ENCODE measurements at places on chromosomes 2 and 18.

GRCh38 chr2:191488135-191488534 is 189.8 kb upstream of the NABP1 start:
- peak; percentile 5 for DNase-seq

DNA sequence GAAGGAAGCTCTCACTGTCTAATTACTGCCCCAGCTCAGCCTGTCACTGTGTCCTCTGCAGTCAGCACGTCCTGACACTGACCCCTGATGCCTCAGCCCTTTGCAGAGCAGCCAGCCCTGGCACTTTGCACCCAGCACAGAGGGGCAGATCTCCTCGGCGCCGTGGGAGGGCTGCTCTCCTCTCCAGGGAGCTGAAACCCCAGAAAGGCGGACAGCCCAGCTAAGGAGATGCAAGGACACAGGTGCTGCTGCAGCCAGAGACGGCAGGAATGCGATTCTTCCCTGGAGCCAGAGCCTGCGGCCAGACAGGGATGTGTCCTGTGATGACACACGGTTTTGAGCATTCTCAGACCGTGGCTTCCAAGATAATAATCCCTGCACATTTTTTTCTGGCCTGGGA is 34.5 kb upstream of the SIX3 start:
- no peak for DNase-seq

DNA sequence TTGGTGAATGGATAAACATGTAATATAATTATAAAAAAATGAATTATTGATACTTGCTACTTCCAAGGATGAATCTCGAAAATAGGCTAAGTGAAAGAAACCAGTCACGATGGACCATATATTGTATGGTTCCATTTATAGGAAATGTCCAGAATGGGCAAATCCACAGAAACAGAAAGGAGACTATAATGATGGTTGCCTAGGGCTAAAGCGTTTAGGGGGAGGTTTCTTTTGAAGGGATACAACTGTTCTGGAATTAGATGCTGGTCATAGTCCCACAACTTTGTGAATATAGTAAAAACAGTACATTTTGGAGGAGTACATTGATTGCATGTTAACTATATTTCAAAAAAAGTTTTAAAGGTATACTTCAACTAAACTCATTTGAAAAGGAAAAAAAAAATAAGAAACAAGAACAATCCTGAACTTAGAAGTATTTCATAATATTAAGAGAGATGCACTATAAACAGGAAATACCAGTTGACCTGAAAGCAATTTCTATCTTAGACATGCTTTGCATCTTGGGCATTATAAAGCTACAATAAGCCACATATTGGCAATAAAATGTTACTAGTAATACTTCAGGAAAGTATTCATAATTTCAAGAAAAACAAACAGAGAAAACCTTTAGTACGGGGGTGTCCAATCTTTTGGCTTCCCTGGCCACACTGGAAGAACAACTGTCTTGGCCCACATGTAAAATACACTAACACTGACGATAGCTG is 130.0 kb downstream of the C2orf74 start:
- DNase-seq = no peak

DNA sequence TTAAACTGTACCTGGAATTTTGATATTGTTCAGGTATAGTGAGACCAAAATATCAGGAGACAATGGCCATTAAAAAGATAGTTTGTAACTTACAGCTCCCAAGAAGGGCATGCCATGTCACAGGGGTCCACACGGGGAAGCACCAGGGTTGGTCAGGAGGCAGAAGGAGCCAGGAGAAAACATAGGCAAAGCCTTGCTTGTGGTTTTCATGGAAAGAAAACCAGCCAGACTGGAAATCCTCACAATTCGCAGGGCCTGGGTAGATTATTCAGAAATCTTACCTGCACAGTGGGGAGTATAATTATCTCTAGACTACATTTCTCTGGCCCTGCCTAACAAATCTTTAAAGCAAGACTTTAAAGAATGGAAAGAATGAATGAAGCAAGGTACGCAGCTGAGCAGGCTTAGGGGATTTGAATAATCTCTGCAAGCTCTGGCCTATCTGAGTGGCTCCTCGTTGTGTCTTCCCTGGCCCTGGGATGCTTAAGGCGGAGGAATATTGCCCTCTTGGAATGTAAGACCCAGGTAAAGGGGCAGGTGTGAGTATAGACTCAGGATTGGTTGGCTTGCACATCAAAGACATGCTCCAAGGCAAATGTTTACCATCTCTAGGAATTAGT is 66.9 kb upstream of the CDC42EP3 start:
- no peak for DNase-seq
